Hematopoietic multipotent progenitor cell treated with erythropoietin and hydrocortisone succinate and interleukin-3 and kit ligand, for 17 days (in vitro differentiated cells): ENCODE measurements at places on chromosomes 11 and 22.

GRCh38 chr11:110251836-110252235 lies 44.6 kb downstream of the RDX start:
- peak; percentile 46 for DNase-seq

DNA sequence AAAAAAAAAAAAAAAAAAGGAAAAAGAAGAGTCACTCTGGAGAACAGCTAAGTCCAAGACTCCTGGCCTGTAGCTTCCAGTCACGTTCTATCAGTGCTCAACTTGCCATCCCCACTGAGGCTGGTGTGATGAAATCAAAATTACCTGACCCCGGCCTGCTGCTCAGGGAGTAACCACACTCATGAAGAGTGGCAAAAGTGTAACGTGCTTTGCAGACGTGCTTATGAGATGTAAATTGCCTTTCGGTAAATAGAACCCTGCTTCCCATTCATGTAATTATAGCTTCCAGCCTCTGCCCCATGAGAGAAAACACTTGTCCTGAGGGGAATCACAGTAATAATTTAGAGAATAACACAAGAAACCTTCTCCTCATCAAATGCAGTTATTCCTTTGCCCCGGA lies 28.2 kb upstream of the CHKA start:
- no peak for DNase-seq

DNA sequence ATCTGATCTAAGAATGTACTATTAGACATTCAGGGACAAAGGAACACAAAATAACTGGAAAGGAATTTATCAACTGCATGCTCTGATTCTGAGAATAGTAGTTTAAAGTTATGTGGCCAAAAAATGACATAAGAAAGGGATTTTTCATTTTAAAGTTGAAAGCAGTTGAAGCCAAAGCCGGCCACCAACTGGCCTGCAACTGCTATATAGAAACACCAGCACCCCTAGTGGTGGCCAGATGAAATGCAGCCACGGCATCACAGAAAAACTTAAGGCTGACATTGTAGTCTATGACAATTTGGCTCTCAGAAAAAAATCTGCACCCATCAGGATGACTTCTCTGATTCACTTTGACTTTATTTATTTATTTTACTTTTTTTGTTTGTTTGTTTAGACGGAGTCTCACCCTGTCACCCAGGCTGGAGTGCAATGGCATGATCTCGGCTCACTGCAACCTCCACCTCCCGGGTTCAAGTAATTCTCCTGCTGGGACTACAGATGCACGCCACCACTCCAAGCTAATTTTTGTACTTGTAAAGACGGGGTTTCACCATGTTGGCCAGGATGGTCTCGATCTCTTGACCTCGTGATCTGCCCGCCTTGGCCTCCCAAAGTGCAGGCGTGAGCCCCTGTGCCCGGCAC lies 59.2 kb downstream of the SLC35F2 start:
- DNase-seq, result peak; percentile 43

DNA sequence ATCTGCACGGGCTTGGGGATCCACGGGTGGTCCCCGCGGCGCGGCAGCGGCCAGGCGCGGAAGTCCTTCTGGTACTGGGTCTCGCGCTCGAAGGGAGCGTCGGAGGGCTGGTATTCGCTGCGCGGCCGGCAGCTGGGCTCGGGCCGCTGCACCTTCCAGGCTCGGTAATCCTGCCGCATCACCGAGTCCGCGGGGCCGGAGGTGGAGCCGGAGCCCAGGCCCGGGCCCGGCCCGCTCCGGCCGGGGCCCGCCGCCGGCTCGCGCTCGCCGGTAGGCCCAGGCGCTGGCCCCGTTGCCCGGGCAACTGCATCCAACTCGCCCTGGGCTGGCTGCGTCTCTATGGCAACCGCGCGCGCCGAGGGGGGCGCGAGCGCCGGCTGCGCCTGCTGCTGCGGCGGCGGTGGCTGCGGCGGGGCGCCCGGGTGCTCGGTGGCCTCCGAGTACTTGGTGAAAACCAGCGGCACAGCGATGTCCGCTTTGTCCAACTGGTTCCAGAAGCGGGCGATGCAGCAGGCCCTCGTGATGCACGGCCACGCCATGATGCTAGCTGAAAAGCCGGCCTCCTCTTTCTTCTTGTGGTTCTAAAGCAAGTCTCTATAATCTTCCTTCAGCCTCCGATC lies 897 bp downstream of the MAP6 start:
- DNase-seq, result no peak

- DNase-seq, result no peak
These were observed 141.3 kb upstream of the TTC12 start for GRCh38 chr11:113173126-113173525.

DNA sequence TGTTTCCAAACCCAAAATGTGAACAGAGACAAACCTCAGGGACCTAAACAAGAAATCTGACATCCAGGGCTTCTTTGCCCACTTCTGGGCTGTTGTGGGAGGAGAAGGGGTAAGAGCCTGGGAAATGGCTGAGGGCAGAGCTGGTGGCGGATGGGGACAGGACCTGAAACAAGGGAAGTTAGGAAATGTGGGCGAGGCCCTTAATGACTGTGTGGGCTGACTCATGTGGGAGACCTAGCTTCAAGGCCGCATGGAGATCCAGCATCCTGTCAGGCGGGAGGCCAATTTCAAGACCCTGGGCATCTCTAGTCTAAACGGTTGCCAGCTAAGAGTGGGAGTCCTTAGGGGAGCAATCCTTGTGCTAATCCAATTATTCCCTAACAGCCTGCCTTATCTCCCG lies 2.1 kb upstream of the OAF start:
- DNase-seq, result no peak

DNA sequence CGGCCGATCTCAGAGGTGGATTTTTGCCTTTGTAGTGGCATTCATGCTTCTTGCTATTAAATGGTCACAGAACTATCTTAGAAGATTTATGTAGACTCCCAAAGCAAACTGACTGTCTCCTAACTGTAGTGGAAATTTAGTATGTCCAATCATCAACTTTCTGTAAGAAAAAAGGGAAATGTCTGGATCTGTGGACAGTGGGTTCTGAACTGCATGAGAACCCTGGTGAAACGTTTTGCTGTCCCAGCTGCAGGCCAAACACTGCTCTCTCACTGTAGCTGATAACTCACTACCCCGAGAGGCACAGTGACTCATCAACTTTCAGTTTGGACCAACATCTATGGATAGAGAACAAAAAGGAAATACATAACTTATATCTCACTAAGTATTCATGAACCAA lies 387.1 kb downstream of the SOX6 start:
- peak; percentile 87 for DNase-seq

DNA sequence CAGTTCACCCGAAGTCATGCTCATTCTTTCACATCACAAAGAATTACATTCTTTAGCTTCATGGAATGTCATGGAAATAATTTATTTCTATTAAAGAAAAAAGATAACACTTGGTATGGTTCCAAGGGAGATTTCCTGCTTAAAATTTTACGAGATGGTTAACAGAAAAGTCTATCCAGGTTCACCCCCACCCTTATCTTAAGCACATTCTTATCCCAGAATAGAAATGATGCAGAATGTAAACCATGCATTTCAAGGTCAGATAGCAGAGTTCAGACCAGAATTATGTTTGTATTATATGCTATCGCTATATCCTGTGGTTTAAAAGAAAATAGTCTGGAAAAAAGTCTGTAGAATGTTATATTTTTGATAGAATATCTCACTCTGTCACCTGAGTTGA lies 58.7 kb downstream of the GAS2 start:
- DNase-seq, result no peak

DNA sequence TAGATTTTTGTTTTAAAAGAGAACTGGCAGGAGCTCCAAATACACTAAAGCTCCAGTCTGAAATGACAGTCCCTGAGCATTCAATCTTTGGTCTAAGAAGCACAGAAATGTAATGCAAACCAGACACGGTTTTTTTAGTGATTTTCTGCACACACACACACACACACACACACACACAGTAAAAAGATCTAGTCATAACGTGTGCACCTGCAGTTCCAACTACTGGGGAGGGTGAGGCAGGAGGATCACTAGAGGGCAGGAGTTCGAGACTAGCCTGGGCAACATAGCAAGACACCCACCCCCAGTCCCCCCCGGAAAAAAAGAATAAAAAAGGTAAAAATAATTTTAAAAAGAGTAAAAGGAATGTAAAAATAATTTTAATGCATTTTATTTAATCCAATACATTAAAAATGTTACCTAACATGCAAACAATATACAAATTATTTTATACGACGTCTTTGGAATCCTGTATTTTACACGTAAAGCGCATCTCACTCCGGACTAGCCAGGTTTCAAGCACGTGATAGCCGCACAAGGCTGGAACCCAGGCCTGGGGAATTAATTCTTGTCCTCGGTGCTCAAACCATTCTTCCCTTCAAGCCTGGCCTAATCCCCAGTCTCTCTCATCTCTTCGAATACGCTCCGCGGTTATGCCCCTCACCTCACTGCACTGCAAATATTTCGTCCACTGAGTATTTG lies 762 bp upstream of the TBC1D22A start:
- DNase-seq, result no peak

GRCh38 chr11:6414874-6415328 lies 4.0 kb downstream of the APBB1 start:
- no peak for DNase-seq

DNA sequence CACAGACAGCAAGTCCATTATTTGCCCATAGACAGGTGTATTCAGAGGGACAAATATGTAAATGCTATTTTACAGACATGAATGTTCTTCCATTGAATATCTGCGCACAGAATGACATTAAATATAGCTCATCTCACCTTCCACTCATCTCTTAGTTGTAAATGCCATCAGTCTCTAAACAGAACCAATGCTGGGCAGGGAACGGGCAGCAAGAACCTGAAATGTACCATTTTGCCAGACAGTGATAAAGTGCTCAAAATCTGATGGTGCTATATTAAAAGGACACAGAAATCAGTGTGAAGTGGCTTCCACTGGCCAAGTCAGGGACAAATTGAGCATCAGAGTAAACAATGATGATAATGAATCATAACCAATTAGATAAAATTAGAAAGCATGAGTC lies 10.0 kb upstream of the OR8B4 start:
- DNase-seq, result no peak

GRCh38 chr11:69008737-69009440 lies 4.2 kb downstream of the MRGPRF start:
- no peak for DNase-seq

GRCh38 chr11:22797047-22797446 lies 32.6 kb downstream of the SVIP start:
- DNase-seq, result no peak

DNA sequence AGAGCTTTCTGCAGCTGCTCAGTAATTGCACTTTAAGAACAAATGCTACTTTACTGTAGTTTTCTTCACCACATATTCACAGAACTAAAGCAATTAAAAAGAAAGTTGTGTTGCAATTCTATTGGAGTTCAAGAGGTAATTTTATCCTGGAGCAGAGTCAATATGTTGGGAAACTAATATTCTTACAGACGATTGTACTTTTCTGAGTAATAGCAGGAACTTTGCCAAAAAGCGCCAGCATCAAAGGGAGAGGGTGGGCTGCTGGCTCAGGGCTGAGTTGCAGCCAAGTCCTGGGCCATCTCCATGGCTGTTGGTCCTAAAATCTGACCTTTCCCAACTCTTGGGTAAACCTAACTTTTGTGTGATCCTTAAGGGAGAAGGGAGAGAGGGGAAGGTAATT lies 73.6 kb upstream of the MYO18B start:
- no peak for DNase-seq

GRCh38 chr22:30928401-30928800 lies 40.2 kb downstream of the MORC2 start:
- no peak for DNase-seq

DNA sequence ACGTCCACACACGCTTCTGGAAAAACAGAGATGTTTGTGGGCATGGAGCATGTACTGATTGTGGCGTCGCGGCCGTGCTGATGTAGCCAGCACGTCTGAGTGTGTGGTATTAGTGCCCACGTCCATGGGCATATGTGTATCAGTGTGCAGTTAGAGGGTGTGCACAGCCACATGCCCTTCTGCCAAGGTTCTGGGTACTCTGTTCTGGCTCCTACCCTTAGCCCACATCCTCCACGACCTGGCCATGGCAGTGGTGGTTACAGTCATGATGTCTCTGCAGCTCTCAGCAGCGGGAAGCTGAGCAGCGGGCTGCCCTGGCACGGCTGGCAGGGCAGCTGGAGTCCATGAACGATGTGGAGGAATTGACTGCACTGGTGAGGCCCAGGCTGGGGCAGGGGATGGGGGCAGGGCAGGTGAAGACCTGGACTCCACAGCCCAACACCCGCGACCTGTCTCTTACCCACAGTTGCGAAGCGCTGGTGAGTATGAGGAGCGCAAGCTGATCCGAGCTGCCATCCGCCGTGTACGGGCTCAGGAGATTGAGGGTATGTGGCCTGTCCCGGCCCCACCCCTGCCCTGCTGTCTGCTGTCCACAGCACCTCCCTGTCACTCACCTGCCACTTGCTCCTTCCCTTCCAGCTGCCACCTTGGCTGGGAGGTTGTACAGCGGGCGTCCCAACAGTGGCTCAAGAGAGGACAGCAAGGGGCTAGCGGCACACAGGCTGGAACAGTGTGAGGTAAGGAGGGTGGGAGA lies 7.3 kb downstream of the SMTN start:
- DNase-seq, result no peak

DNA sequence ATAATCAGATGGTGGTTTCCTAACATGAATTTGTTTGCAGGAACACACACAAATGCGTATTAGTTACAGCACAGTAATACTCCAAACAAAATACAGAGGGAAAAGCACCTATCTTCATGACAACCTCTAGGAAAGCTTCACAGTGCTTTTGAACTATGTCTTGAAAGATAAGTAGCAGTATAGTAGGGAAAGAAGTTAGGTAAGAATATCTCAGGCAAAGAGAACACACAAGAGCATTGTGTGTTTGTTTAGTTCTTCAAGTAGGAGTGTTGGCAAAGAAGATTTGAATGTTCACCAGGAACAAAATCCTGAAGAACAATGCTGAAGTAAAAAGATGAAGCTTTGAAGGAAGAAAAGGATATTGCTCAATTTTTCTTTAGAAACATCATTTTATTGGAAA lies 54.1 kb downstream of the ANO5 start:
- DNase-seq, result no peak

DNA sequence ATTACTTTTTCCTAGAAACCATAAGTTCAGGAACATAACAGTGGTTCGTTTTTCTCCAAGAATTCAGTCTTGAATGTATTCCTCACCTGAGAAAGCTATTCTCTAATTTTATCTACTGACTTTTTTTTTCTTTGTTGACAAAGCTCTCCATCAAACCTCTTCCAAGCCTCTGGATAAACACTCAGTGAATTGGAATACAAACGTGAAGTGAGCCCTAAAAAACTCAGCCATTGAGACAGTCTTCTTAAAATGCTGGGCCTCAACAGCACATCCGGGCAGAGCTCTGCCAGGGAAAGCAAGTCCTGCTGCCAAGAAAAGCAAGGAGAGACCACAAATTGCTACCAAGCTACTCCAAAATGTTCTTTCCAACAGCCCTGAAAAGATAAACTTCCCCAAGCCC lies 7.7 kb upstream of the SLC1A2 start:
- no peak for DNase-seq

DNA sequence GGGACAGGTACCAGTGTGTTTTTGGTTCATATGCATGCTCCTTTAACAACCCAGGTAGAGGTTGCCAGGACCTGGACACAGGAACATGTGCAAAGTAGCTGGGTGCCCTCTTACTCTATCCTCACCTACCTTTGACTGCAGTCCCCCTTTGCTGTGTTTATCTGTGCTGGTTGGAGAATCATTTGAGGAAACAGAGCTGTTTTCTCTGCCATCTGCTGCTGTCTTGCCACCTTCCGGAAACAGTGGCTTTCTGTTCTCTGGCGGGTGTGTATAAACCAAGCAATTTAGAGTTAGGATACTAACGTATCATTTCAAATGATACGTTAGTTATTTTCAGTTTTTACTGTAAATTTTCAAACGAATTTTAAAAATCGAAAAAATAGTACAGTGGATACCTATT lies 171.9 kb upstream of the TTC12 start:
- no peak for DNase-seq
